NCI-H1694 treated with DMSO at 0.1 percent for 48 hours (cell line): ENCODE measurements at places on chromosomes 11 and 22.
A peak's percentile ranks its signal among the peaks of the same experiment; 100 is the strongest.

- DNase-seq: no peak
Observed at GRCh38 chr11:33936725-33937604, 45.1 kb upstream of the LMO2 start.

DNA sequence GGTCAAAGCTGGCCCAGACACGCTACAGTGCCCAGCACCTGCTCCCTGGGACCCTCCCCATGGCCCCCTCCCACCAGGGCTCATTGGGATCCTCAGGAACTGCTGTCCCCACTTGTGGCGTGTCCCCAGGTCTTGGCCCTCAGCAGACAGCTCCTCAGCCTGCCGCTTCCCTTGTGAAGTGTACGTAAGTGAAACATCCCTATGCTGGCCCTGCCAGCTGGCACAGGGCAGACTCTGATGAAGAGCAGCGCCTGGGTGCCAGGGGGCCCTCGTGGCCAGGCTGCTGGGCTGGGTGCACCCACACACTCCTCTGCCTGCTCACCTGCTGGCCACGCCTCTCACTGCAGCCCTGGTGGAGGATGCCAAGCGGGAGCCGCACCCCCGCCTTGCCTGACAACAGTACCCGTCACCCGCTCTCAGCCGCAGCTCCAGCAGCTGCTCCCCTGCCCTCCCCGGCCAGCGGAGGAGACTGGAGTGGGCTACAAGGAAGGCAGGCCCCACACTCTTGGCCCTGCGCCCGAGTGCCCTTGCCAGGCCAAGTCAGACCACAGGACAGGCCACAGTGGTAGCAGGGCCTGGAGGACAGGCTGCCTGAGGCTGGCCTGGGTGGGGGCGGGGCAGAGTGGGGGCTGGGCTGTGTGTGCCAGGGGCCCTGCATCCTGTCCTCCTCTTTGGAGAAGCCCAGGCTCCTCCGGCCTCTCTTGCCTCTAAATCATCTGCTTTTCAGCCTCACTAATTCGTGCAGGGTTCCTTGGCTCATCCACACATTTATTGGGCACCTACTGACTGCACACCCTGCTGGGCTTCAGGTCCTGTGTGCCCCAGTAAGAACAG is 39.5 kb downstream of the IGF2 start:
- no peak for DNase-seq

- no peak for DNase-seq
Observed at GRCh38 chr11:11440144-11440543, 87.1 kb upstream of the CSNK2A3 start.

DNA sequence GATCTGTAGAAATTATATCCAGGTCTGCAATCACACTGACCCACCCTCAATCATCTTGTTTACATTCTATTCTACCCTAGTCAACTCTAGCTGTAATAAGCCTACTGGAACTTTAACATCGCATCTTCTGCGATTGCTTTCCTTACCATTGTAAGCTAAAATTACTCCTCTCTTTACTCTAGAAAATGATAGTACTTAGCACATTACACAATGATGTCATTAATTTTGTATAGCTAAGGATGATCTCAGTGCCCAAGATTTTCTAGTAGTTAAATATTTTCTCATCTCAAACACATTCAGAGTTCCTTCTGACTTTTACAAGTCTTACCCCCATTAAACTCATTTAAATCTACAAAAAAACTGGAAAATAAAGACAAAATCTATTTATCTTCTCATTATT is 39.6 kb upstream of the CTSC start:
- no peak for DNase-seq

DNA sequence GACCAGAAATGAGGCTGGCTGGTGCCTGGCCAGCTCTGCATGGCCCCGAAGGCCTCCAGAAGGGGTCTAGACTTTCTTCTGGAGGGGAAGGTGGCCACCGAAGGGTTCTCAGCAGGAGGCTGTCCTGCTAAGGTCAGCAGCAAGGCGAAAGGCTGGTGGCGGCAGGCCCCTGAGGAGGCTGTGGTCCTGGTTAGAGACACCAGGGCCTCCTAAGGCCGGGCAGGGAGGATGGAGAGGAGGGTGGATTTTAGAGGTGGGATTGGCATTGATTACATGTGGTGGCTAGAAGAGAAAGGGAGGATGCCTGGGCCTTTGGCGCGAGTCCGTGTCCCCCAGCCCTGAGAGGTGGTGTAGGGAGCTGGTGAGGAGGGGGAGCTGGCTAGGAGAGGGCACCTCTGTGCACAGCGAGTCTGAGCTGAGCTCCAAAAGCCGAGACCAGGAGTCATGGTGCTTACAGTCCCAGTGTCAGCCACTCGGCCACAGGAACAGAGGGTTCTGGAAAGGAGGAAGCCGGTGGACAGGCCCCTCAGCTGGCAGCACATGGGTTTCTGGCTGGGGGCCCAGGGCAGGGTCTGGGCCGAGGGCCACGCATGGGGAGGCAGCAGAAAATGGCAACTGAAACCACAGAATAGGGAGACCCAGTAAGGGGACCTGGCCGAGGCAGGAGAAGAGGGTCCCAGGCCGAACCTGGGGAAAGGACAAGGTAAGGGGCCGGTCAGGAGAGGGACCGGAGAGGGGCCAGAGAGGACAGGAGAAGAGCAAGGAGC is 2.5 kb downstream of the FERMT3 start:
- DNase-seq: no peak

- DNase-seq: peak; percentile 20
Observed at GRCh38 chr11:95337972-95338429, 107.0 kb upstream of the SESN3 start.

DNA sequence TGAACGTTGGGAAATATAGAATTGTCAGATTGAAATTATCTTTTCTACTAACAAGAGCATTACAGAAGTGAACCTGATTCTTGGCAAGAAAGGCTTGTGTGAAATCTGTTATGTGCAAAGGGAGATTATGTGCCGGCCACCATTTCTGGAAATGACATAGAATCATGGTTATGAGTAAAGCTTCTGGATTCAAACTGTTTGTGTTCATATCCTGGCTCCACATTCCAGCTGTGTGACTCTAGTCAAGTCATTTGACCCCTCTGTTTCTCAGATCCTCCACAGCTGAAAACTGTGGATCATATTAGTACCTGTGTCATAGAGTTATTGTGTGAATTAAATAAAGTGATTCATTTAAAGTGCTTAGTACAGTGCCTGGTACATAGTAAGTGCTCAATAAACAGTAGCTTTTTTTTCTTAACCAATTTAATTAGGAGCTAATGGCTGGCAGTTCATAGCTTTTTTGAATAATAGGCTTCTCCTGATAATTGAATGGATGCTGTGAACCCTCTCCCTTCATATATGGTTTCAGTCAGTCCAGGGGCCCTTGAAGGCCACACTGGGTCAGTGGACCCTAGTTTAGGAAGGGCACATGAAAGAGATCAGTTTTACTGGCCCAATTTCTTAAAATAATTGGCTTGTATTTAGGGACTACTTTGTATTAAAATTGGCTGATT is 34.6 kb downstream of the EHF start:
- DNase-seq: no peak

DNA sequence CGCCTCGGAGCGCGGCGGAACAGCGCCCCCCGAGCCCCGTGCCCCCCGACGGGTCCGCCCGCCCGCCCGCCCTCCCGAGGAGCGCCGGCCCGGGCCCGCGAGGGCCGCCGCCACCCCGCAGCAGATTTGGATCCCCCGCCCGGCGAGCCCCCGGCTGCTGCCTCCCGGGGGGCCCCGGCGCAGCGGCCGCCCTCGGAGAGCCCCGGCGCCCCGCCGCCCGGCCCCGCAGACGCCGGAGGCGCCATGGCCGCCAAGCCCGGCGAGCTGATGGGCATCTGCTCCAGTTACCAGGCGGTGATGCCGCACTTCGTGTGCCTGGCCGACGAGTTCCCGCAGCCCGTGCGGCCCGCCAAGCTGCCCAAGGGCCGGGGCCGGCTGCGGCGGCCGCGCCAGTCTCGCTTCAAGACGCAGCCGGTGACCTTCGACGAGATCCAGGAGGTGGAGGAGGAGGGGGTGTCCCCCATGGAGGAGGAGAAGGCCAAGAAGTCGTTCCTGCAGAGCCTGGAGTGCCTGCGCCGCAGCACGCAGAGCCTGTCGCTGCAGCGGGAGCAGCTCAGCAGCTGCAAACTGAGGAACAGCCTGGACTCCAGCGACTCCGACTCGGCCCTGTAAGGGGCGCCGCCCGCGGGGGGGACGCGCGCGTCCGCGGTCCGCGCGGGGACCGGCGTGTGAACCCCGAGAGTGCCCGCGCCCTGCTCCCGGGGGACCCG is 380 bp downstream of the C11orf96 start:
- peak; percentile 9 for DNase-seq

- peak; percentile 16 for DNase-seq
Observed at GRCh38 chr11:6438979-6439571, 1.7 kb downstream of the HPX start.

DNA sequence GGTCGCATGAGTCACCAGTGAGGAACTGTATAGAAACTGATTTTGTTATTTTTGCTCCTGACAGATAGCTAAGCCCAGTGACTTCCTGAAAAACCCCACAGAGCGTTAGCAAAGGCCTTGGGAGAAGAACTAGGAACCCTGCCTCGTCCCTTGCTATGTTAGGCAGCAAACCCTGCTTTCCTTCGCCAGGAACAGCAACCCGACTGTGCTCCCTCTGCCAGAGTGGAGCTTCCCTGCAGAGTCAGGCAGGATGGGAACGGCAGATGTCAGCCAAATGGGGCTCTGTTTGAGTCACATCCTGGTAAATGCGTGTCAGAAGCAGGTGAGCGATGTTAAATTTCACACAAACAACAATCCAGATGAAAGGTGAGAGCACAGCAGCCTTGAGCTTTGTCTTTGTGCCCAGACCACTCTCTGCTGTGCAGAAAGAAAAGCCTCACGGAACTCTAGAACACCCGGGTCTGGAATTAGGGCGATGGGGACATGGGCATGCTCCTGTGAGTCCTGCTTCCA is 186.6 kb downstream of the ADAMTS15 start:
- no peak for DNase-seq

DNA sequence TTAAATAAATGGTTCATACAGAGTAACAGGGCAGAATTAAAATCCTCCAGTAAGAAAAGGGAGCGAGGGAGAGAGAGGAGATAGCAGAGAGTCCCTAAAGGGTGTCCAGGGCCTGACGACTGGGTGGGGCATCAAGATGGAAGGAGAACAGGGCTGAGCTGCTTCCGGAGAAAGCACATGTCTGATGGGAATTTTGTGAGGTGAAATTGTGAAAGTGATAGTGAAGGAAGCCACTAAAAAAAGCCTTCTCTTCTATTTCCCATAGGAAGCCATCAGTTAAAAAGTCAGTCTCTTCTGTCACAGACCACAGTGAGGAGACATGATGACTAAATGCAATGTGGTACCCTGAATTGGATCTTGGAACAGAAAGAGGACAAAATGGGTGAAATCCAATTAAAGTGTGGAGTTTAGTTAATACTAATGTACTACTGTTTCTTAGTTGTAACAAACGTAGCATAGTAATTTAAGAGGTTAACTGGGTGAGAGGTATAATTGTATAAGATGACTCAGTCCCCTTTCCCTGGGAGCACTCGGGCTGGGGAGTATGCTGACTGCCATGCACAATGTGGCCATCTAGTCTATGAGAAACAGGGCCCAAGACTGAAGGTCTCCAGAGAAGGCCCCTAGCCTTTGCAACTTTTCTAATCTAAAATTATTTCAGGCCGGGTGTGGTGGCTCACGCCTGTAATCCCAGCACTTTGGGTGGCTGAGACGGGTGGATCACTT is 29.5 kb upstream of the FCHSD2 start:
- no peak for DNase-seq

- no peak for DNase-seq
Observed at GRCh38 chr11:128497776-128498095, 89.6 kb downstream of the ETS1 start.

- DNase-seq: no peak
Observed at GRCh38 chr11:47955061-47955755, 25.2 kb upstream of the PTPRJ start.

DNA sequence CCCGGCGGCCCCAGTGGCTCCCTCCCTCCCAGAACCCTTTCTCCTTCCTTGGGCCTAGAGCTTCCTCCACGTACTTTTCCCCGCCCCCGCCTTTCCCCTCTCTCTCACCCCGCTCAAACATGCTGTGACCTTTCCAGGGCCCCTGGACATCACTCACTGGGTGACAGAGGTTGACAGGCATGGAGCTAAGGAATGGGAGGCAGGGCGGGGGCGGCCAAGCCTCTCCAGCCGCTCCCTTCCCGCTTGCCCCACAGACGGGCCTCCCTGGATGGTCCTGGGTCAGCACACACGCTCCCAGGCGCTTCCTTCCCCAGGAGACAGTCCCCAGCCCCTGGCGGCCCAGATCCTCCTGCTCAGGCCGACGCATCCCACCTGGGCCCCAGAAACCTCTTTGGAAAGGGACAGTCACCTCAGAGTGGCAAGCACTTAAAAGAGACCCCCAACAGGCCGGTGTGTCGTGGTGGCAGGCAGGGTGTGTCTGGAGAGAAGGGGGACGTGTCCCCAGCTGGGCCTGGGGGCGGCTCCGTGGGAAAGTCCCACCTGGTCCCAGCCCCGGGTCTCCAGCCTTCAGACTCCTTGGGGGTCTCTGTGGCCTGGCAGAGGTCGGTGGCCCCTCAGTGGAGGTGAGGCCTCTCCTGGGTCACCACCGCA is 8.8 kb downstream of the H19 start:
- no peak for DNase-seq

DNA sequence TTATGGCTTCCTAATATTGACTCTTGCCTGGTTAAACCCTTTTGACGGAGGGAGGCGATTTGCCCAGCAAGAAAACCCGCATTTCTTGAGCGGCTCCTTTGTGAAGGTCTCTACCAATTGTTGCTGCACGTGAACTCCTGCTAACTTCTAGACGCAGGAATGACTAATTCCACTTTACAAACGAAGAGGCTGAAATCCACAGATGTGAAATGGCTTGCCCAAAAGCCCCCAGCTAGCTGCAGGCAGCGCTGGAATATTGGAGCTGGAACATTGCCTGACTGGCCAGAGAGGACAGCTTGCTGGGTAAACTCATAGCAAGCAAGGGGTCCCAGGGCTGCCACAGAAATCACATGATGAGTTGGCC is 542 bp downstream of the GCAT start:
- DNase-seq: no peak

DNA sequence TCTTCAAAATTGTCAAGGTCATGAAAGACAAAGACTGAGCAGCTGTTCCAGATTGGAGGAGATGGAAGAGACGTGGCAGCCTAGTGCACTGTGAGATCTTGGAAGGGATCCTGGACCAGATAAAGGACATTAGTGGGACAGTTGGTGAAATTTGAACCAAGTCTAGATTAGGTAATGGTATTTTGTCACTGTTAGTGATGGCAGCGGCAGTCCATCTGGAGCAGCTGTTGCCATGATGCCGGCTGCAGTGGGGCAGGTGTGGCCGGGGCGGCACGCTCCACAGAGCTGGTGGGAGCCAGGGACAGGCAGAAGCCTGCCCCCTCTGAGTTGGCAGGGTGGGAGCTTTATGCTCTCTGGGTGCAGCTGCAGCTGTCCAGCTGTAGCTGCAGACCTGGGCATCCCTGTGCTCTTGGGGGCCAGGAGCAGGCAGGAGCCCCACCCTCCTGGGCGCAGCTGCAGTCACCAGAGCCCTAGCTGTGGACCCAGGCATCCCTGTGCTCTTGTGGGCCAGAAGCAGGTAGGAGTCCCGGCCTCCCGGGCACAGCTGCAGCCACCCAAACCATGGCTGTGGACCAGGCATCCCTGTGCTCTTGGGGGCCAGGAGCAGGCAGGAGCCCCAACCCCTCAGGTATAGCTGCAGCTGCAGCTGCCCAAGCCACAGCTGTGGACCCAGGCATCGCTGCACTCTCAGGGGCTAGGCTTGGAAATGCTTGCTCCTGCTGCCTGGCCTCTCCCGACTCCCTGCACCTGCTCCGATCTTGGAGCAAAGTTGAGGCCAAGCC is 20.7 kb downstream of the DIXDC1 start:
- DNase-seq: peak; percentile 30
